Fibroblast of gingiva (primary cell): ENCODE measurements at places on chromosomes 6 and 20.

GRCh38 chr6:53795340-53795701, 516 bp downstream of the LRRC1 start:
- no peak for DNase-seq

DNA sequence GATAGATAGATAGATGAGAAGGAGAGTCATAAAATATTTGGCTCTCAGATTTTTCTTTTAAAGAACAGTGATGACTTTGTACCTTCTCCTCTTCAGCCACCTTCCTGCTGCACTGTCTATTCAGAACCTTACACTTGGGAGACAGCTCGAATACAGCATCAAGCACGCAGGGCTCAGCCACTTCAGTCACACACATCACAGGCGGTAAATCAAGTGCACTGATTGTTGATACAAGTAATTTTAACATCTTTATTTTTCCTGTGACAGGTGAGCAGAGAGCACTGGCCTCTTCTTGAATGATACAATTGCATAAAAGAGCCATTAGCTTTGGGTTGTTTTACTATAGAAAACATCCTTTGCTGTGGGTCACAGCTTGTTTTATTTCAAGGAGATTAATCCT, 1118.5 kb upstream of the EYS start:
- no peak for DNase-seq

- DNase-seq: no peak
These were observed 160.0 kb downstream of the SOD2 start for GRCh38 chr6:159533016-159533415.

DNA sequence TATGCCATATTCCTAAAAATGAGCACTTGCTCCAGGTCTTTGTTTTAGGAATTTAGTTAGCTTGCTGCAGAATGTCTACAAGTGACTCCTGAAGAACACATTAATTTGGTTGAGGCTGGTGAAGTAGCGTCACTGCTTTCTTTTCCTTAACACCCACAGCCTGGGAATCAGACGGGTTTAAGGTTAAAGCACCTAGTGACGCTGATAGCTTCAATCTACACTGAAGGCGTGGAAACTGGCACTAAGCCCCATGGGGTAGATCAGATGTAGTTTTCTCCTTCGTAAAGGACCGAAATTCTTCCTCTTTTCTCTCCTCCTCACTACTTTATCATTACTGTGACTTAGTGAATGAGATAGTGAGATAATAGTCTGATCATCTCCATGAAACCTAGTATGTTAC, 90.3 kb downstream of the TBC1D7 start:
- DNase-seq: no peak
